RWPE1 (cell line): ENCODE measurements at places on chromosomes 13 and 19.

GRCh38 chr19:12139885-12140544 is at the start of gene ZNF20:
ZNF20 (minus strand) TSS chr19:12140350; CDS start chr19:12140182, 168 bp downstream.
- DNase-seq, result peak; percentile 98

- no peak for DNase-seq
Observed at GRCh38 chr19:31532034-31532433, 182.8 kb upstream of the TSHZ3 start.

DNA sequence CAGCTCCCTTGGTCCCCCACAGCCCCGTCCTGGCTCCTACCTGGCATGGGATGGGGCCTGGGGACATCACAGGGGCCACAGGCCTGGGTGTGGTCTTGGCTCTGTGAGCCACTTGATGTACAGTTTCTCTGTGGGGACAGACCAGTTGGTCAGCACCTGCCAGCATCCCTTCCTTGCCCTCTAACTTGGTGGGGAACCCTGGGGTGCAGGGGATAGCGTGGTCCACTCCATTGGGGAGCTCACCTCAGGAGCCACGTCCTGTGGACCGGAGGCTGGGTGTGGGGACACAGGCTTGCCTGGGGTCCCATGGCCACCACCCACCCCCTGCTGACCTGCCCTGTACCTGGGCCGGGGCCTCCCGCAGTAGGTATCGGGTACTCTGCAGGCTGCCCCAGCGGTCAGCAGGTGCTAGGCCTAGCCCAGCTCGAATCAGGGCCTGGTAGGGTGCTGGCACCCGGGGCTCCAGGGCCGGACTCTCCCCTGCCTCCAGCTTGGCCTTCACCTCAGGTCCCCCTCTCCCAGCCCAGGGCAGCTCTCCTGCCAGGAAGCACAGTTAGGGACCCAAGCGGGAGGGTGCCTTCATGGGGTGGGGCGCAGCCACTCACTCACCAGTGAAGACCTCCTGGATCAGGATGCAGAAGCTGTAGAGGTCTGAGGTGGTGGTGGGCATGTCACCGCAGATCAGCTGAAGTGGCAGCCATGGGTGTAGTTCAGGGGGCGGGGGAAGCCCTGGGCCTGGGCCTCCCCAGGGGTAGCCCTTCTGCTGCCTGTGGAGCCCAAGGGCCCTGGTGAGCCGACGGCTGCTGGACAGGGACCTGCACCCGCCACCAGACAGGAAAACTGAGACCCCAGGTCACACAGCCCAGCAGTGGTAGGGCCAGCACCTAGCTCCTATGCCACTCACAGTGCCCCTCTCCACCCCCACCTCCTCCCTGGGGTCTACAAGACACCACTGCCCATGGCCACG is 14.9 kb downstream of the ARHGAP33 start:
- DNase-seq, result no peak

- DNase-seq, result no peak
Observed at GRCh38 chr19:38384209-38385027, 3.4 kb downstream of the GGN start.

- no peak for DNase-seq
Observed at GRCh38 chr13:47798194-47798593, 202.9 kb downstream of the SUCLA2 start.

DNA sequence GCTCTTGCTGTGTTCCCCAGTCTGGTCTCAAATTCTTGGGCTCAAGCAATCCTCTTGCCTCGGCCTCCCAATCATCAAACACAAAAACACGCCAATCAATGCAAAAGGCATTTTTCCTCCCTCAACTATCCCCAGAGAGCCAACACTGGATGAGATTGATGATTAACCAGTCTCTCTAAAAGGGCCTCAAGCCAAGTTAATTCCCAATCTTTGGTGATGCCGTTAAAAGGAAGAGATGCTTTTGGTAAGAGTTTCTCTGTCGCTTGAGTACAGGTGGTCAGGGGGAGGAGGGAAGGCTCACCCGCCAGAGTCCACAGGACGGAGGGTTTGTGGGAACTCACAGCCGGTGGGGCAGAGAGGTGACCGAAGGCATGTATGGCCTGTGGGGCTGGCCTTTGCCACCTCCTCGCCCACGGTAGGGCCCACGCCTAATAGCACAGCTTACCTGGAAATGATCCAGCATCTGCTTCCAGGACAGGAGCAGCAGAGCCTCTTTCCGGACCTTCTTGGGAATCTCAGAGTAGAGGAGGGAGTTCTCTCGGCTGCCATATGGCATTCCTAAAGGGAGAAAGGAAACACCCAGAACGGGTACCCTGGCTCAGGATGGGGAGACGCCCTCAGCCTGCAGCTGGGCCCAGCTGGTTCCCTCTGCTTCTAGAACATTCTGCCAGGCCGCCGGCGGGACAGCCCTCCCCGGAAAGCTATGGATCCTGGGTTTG is 18.1 kb downstream of the DPP9 start:
- no peak for DNase-seq

DNA sequence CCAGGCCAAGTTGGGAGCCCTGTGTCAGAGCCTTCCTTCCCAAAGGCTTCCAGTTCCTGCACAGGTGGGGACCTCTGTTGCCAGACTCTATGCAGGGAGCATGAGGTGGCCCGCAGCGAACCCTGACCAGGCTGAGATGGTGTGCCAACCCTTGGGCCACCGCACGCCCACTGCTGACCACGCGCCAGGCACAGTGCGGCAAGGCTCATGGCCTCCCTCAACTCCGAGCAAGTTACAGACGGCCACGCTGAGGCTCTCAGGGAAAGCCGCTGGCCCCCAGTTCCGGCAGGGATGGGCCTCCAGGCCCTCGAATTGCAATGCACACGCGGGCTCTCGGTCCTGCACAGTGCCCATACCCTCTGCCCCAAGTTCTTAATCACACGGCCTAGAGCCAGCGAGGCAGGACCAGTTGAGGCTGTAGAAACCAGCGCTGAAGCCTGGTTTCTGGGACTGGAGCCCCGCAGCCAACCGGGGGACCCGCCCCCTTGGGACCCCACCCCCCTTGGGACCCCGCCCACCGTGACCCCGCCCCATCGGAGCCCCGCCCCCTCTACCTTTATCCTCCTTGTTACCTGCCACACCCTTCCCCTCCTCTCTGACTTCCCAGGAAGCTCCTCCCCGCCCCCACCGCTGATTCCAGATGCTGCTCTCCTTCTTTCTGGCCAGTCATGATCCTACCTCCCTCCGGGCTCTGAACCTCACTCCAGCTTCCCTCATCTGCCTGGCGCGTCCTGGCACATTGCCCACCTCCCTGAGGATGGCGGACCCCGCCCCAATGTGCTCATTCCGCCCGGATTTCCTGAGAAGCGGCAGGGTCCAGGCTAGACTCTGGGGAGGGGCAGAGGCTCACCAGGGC is 6.0 kb downstream of the PEX11G start:
- peak; percentile 81 for DNase-seq

DNA sequence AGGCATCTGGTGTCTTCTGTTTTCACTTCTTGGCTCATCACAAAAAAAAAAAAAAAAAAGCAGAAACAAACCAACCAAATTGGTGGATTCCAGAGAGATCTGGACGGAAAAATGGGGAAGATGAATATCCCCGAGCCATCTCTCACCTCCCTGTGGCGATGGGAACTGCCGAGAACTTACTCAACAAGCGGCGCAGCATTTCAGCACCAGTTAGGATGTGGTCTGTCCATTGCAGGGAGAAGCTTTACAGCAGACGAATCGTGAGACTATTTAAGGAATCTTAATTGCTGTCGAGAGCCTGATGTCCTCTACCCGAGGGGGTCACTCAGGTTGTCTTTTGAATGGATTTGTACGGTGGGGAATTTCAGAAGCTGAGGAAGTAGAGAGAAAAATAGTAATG is 17.3 kb upstream of the KDM4B start:
- no peak for DNase-seq

DNA sequence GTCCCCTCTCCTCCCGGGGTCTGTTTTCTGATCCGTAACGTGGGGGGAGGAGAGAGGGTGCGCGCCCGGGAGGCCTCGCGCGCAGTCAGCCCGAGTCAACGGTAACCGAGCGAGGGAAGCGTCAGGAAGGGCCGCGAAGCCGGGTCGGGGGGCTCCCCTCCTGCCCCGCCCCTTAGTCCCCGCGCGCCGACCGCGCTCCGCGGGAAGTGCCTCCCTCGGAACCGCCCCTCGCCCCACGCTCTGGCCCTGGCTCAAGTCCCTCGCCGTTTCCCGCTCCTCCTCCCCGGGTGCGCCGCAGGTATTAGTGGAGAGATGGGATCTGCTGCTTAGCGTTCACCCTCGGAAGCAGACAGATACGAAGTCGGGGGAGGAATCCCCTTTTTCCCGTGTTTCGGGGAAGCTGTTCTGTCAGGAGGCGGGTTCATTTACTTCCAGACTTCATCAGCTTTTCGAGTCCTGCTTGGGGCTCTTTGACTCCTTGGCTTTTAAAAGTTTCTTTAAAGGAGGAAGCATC is 770 bp downstream of the HNRNPM start:
- peak; percentile 50 for DNase-seq
